HCT116 (cell line): ENCODE measurements at places on chromosomes 2 and 18.

- no peak for DNase-seq
Measured at GRCh38 chr2:129717560-129718130, 261.8 kb upstream of the RAB6C start.

DNA sequence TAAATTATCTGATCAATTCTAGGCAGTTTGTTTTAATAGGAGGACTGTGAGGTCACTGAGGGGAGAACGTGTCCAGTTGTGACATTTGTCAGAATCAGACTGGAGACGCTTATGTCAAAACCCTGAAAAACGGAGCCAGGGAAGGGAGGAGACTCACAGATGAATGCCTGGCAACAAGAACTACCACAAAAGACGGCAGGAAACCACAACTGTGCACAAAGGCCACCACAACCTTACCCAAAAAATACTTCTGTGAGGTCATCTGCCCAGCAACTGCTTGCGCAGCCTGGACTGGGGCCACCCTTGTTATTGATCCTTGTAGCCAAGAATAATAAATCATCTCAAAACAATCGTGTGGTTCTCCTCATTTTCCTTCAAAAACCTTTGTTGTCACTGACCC is 173.0 kb upstream of the ALKAL2 start:
- DNase-seq: no peak

- no peak for DNase-seq
Measured at GRCh38 chr2:215753808-215754207, 259.5 kb downstream of the MREG start.

- no peak for DNase-seq
Measured at GRCh38 chr18:44149706-44150105, 531.0 kb upstream of the SETBP1 start.
